Tibial nerve (tissue), 4 donors: ENCODE measurements at places on chromosomes 1 and 21. TPM values are rescaled to one million over a fixed set of nuclear protein-coding genes. Genes with fewer than 3 reads are reported as not detected.

DNA sequence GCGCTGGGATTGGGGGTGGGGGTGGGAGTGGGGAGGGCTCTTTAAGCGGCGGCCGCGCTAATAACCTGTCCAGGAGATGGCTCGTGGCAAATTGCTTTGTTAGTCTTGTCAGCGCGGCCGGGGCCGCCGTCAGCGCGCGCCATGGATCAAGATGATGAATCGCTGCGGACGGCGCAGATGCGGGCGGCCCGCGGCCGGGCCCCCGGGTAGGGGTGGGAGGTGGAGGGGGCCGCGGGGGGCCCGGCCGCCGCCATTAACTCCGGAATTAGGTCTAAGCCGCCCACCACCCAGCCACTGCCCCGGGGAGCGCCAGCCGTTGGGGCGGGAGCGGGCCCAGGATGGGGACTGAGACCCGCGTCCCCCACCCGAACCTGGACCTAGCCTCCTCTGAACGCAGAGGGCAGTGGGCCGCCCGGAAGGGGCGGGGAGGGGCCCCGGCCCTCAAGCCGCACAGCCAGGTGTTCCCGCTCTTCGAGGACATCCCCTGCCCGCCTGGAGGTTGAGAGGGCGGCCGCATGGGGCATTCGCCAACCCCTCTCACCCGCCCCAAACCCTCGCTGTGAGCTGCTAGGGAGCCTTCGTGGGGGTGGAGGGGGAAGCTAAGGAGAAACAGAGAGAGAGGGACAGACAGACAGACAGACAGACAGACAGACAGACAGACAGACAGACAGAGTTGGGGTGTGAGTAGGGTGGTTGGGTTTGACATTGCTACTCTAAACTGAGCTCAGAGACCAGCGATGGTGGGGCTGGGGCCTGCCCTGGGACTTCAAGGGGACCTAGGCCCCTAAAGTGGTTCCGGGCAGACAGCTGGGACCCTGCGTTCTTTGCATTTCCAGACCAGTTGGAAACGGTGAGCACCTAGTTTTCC lies 3.8 kb upstream of the DMBX1 start:
- no peak overlapping the region for H3K27ac ChIP-seq
- H3K4me3 ChIP-seq = no peak overlapping the region
- peaks cover 14% of the 10 kb centered on the region for H3K4me1 ChIP-seq
- H3K36me3 ChIP-seq = no peaks in the 10 kb centered on the region

The SHISA4 gene
- 42.6 TPM for total RNA-seq

The TTC22 gene
- not detected for total RNA-seq

DNA sequence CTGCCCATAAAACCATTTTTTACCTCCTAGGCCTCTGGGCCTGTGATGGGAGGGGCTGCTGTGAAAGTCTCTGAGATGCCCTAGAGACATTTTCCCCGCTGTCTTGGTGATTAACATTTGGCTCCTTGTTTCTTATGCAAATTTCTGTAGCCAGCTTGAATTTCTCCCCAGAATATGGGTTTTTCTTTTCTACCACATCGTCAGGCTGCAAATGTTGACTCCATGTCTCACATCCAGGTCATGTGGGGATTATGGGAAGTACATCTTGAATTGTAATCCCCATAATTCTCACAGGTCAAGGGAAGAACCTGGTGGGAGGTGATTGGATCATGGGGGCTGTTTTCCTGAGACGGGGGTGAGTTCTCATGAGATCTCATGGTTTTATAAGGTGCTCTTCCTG lies 603.2 kb downstream of the SMYD3 start:
- H3K4me3 ChIP-seq = no peak overlapping the region
- H3K4me1 ChIP-seq = no peaks in the 10 kb centered on the region
- no peak overlapping the region for H3K27ac ChIP-seq
- H3K27me3 ChIP-seq = no peaks in the 10 kb centered on the region
- DNase-seq = no peak

GRCh38 chr1:188476606-188477005 lies 1647.9 kb downstream of the PLA2G4A start:
- no peak overlapping the region for H3K27ac ChIP-seq
- no peaks in the 10 kb centered on the region for H3K27me3 ChIP-seq
- H3K4me3 ChIP-seq = no peak overlapping the region
- H3K36me3 ChIP-seq = no peaks in the 10 kb centered on the region
- H3K4me1 ChIP-seq = no peaks in the 10 kb centered on the region

The NHLH1 gene
- not detected for total RNA-seq

DNA sequence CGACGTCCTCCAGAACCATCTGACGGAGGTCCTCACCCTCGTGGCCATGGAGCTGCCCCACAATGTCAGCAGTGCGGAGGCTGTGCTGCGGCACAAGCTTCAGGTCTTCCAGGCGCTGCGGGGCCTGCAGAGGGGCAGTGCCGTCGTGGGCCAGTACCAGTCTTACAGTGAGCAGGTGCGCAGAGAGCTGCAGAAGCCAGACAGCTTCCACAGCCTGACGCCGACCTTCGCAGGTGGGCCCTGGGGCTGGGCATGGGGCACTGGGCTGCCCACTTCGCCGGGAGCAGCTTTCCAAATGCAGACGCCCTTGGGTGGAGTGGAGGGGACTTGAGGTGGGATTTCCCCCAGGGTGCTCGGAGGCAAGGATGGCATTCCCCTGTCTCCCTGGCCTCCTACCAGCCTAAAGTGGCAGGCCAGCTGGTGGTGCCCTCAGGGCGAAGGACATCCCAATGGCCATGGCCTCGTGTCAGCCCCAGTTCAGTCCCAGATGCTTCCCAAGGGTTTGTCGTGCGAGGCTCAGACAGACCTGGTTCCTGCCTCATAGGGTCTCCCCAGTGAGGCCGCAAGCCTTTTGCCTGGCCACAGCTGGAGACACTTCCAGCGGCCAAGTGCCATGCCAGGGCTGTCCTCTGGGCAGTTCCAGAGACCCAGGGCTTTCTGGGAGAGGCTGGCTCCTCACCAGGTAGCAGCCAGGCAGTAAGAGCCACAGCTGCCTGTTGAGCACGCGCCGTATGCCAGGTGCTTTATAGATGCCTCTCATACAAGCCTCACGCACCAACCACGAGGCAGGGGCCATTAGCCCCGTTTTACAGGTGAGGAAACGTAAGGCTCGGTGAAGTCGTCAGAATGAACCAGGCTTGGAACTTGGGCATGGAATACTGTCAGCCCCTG lies 27.8 kb downstream of the H6PD start:
- H3K27ac ChIP-seq = no peak overlapping the region
- DNase-seq = no peak
- H3K4me3 ChIP-seq = no peak overlapping the region
- peaks cover 11% of the 10 kb centered on the region for H3K4me1 ChIP-seq
- peaks cover 62% of the 10 kb centered on the region for H3K36me3 ChIP-seq

DNA sequence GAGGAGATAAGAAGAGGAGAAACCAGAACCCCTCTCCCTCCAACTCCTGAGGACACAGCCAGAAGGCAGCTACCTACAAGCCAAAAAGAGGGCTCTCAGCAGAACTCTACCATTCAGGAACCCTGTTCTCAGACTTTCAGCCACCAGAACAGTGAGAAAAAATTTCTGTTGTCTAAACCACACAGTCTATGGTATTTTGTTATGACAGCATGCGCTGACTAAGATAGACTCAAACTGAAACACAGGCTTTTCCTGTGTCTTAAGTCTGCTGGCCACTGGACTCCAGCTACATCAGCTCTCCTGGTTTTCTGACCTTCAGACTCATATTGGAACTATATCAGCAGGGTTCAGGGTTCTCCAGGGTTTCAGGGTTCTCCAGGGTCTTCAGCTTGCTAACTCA lies 126.5 kb upstream of the TNFSF4 start:
- H3K27ac ChIP-seq = no peak overlapping the region
- H3K27me3 ChIP-seq = no peaks in the 10 kb centered on the region
- H3K4me3 ChIP-seq = no peak overlapping the region
- no peaks in the 10 kb centered on the region for H3K4me1 ChIP-seq

DNA sequence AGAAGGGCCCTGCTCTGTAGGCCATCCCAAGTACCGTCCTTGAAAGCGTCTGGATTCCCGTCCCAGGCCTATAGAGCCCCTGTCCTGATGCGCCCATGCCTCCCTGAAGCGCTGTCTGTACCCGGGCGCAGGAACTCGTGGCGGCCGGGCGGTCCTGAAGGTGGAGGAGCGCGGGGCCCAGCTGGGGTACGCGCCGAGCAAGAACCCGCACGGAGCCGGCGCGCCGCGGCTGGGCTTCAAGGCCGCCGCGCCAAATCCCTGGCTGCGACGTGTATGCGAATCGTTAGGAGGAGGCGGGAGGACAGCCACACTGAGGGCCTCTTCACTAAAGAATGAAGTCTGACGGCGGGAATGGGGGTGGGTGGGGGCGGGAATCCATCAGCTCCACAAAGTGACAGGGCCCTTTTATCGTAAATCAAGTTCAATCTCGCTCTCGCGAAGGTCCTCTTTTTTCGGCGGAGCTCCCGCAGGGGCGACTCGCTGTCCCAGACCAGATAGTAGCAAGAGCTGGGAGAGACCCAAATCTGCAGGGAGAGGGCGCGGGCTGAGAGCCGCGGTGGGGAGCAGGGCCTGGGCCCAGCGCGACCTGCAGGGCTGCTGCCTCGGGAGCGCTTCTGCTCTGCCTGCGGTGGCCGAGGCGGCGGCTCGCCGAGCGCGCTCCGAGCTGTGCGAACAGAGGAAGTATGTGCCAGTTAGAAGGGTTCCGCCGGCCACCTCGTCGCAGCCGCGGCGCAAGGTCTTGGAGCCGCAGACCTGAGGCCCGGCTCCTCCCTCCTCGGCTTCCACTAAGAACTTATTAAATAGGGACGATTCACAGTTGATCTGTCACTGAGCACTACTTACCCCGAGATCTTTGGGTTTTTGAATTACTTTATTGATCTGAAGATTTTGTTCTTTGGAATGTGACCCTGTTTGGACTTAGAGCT lies 10.4 kb downstream of the BARHL2 start:
- H3K36me3 ChIP-seq = no peaks in the 10 kb centered on the region
- peaks cover 12% of the 10 kb centered on the region for H3K4me1 ChIP-seq
